Heart right ventricle (tissue), 16 donors: ENCODE measurements at places on chromosomes 16 and 17. TPM values are rescaled to one million over a fixed set of nuclear protein-coding genes. Genes with fewer than 3 reads are reported as not detected.

DNA sequence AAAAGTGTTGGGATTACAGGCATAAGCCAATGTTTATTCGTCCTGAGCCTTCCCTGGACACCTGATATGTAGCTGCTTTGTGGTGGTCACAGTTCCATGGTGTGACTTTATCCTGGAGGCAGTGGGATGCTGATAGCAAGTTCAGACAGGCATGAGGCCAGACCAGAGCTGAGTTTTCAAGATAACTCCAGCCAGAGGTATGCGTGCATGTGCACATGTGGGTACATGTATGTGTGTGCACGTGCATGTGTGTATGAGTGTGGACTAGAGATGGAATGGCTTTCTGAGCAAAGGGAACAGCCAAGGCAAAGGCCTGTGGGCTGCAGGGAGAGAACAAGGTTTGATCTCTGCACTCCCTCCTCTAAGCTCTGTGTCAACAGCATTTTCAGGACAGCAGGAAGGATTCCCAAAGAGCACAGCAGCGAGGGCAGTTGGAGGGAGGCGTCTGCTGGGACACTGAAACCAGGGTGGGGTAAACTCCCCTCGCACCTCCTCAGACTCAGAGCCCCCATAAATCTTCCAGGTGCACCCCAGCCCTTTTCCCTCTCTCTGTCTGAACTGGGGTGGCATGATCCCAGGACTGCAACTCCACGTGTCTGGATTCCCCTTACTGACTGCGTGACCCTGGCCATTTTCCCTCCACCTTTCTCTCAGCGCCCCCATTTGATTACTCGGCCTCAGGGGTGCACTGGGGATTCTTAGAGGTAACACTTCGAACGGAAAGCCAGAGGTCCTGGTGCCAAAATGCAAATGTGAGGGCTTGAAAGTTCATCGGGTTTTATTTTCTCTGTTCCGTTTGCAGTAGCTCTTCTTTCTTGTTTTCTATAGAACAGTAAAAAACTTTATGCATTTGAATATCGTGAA lies 15.3 kb downstream of the NLRC5 start:
- H3K27me3 ChIP-seq, result no peaks in the 10 kb centered on the region
- H3K4me3 ChIP-seq, result no peak overlapping the region
- peaks cover 15% of the 10 kb centered on the region for H3K4me1 ChIP-seq
- no peak for DNase-seq
- H3K27ac ChIP-seq, result no peak overlapping the region

DNA sequence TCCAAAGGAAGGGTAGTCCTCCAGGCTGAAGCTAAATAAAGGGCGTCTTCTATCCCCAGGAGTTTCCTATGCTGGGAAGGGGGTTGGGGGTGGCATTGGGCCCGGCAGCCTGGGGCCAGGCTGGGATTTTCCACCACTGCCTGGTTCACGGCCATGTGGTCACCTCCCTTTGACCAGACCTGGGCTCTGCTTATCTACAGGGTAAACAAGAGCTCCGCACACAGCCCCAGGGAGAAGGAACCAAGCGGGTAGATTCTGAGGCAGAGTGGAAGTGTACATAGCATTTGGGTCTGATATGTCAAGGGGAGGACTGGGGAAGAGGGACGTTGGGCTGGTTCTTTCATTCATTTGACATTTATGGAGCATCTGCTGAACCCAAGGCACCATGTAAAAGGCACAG lies 27.2 kb upstream of the TMEM220 start:
- H3K4me1 ChIP-seq, result peaks cover 5% of the 10 kb centered on the region
- H3K4me3 ChIP-seq, result no peak overlapping the region
- DNase-seq, result no peak
- H3K27me3 ChIP-seq, result no peaks in the 10 kb centered on the region

Gene GNGT2
- 2.7 TPM for polyA plus RNA-seq

- H3K4me1 ChIP-seq, result no peaks in the 10 kb centered on the region
- no peak for DNase-seq
- H3K27ac ChIP-seq, result no peak overlapping the region
- no peak overlapping the region for H3K4me3 ChIP-seq
- no peaks in the 10 kb centered on the region for H3K27me3 ChIP-seq
Observed at GRCh38 chr17:58311429-58311894, 17.1 kb downstream of the TSPOAP1 start.

- DNase-seq, result no peak
- peaks cover 18% of the 10 kb centered on the region for H3K4me1 ChIP-seq
- H3K4me3 ChIP-seq, result no peak overlapping the region
- peaks cover 22% of the 10 kb centered on the region for H3K36me3 ChIP-seq
- no peaks in the 10 kb centered on the region for H3K27me3 ChIP-seq
- H3K27ac ChIP-seq, result peak overlapping the region; percentile 67
Observed at GRCh38 chr17:44848961-44849489, 1.3 kb downstream of the HIGD1B start.

DNA sequence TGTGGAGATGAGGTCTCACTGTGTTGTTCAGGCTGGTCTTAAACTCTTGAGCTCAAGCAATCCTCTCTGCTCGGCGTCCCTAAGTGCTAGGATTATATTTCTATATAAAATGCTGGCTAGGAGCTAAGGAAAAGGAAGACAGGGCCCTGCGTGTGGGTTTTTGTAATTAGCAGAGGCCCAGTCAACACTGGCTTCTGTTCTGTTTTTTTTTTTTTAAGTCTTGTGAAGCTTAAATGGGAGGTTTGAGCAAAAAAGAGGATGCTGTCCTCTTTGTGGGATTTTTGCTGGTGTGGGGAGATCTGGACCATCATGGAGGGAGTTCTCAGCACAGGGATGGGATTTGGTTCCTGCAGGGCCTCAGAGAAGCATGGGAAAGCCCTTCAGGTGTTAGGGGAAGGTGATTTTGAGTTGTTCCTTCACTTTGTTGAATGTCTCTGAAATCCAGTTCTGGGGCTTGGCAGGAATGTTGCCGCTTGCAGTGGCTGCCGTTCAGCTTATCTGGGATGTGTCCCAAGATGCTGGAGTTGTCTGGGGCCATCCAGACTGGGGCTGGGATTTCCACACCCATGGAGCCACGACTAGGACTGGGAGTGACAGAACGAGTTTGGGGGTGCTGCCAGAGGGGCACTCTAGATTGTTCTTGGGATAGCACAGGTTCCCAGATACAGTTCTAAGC lies 4.2 kb downstream of the PYCARD start:
- H3K4me3 ChIP-seq, result no peak overlapping the region
- H3K36me3 ChIP-seq, result peaks cover 14% of the 10 kb centered on the region
- DNase-seq, result no peak
- H3K4me1 ChIP-seq, result no peaks in the 10 kb centered on the region
- H3K27ac ChIP-seq, result no peak overlapping the region

Gene SLC4A1
- not detected for polyA plus RNA-seq

DNA sequence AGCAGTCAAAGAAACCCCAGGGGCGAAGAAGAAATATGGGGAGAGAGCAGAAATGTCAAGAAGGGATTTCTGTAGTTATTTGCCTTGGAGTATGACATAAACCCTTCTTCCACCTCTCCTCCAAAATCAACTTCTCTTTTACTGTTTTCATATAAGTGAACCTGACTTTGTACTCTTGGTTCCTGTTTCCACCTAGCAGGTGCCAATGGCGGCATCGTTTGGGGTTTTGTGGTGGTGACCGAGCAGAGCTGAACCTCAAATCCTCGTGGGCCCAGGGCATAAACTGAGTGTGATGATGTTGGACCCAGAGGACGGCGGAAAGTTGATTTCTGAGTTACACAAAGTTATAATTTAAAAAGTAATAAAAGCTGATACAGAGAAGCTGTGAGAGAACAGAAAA lies 39.6 kb upstream of the PSMD7 start:
- DNase-seq, result no peak
- H3K4me3 ChIP-seq, result no peak overlapping the region
- H3K27me3 ChIP-seq, result no peaks in the 10 kb centered on the region
- H3K27ac ChIP-seq, result no peak overlapping the region
- H3K4me1 ChIP-seq, result no peaks in the 10 kb centered on the region
- H3K36me3 ChIP-seq, result no peaks in the 10 kb centered on the region

DNA sequence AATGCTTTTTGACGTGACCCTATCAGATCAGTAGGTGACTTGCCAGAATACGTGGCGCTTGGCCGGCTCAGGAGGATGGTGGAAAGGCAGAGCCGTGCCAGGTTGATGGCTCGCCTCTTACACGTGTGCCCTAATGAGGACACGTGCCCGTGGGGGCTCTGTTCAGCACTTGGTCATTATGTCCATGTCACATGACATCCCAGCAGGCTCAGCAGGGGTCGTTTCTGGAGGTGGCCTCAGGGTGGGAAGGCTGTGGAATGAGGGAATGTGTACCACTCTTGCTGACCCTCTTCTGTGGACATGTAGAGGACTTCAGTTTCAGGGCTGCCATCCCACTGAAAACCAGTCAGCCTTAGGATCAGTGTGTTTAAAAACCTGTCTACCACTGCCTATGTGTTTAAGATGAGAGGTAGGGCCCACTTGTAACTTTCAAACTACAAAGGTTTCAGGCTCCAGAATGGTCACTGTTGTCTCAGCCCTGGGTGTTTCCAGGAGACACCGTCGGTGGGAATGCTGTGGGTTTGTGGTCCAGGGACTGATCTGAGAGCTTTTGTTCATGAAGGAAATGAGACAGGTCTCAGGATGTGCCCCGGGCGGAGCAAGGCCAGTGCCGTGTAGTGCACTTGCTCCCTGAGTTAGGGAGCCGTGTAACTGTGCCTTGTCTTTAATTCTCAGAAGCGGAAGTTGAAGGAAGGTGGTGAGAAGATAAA lies 12.1 kb downstream of the UBN1 start:
- no peaks in the 10 kb centered on the region for H3K27me3 ChIP-seq
- H3K4me3 ChIP-seq, result no peak overlapping the region
- H3K4me1 ChIP-seq, result no peaks in the 10 kb centered on the region
- peaks cover 5% of the 10 kb centered on the region for H3K36me3 ChIP-seq

- H3K4me1 ChIP-seq, result peaks cover 3% of the 10 kb centered on the region
- no peaks in the 10 kb centered on the region for H3K36me3 ChIP-seq
- H3K27me3 ChIP-seq, result no peaks in the 10 kb centered on the region
- no peak for DNase-seq
Observed at GRCh38 chr17:19410875-19411620, at the start of gene RNF112. RNF112 (plus strand) TSS chr17:19411232; CDS start chr17:19411409, 177 bp downstream.

Gene OTOA
- 0.07 TPM for polyA plus RNA-seq

- peaks cover 6% of the 10 kb centered on the region for H3K27me3 ChIP-seq
- no peak for DNase-seq
- H3K4me1 ChIP-seq, result no peaks in the 10 kb centered on the region
- H3K4me3 ChIP-seq, result no peak overlapping the region
Observed at GRCh38 chr17:7081341-7082062, 1.5 kb upstream of the CLEC10A start.

GRCh38 chr17:671076-671762 lies 43.4 kb downstream of the VPS53 start:
- H3K36me3 ChIP-seq, result no peaks in the 10 kb centered on the region
- no peaks in the 10 kb centered on the region for H3K4me1 ChIP-seq
- H3K27ac ChIP-seq, result no peak overlapping the region
- no peaks in the 10 kb centered on the region for H3K27me3 ChIP-seq
- DNase-seq, result no peak

Gene HOXB6
- 0.88 TPM for polyA plus RNA-seq

Gene KRTAP16-1
- polyA plus RNA-seq, result not detected

GRCh38 chr16:85642762-85643358 lies 29.7 kb downstream of the GSE1 start:
- no peak for DNase-seq
- peaks cover 37% of the 10 kb centered on the region for H3K4me1 ChIP-seq
- H3K36me3 ChIP-seq, result peaks cover 6% of the 10 kb centered on the region
- H3K4me3 ChIP-seq, result no peak overlapping the region

DNA sequence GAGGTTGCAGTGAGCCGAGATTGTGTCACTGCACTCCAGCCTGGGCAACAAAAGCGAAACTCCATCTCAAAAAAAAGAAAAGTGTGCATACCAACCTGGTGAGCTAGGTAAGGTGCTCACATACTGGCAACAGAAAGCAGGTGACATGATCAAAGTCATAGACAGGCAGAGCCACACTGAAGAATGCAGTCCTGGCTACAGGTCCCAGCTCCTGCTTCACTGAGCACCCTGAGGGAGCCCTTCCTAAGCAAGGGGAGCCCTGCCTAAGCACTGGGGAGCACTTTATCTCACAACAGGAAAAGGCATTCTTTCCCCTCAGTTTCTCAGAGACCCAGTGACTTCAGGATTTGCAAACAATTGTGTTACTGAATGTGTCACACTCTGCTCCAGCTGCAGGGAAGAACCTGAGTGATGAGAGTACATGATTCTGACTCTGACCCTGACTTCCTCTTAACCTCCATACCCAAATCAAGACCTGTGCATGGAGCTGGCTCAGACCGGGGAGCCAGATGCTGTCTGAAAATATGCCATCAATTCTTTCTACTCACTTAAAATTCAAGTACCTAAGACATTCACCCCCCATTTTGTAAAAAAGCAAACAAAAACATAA lies 40.5 kb downstream of the ANKRD11 start:
- H3K4me3 ChIP-seq, result no peak overlapping the region
- H3K27ac ChIP-seq, result no peak overlapping the region
- H3K4me1 ChIP-seq, result peaks cover 74% of the 10 kb centered on the region
- H3K36me3 ChIP-seq, result no peaks in the 10 kb centered on the region
- no peaks in the 10 kb centered on the region for H3K27me3 ChIP-seq
- DNase-seq, result no peak

- no peak for DNase-seq
- H3K36me3 ChIP-seq, result no peaks in the 10 kb centered on the region
- no peaks in the 10 kb centered on the region for H3K27me3 ChIP-seq
Observed at GRCh38 chr16:26212599-26212998, 520.8 kb downstream of the HS3ST4 start.

Gene DNASE1L2
- 1.2 TPM for polyA plus RNA-seq

GRCh38 chr16:2033057-2033908 lies 6.6 kb downstream of the NHERF2 start:
- H3K27ac ChIP-seq, result peak overlapping the region; percentile 98
- peaks cover 81% of the 10 kb centered on the region for H3K4me1 ChIP-seq
- peak; percentile 79 for DNase-seq
- peak overlapping the region; percentile 84 for H3K4me3 ChIP-seq
- peaks cover 59% of the 10 kb centered on the region for H3K36me3 ChIP-seq
- H3K27me3 ChIP-seq, result peaks cover 6% of the 10 kb centered on the region

Gene KRT33A
- polyA plus RNA-seq, result not detected

Gene GCSH
- 26.8 TPM for polyA plus RNA-seq

Gene KRTAP2-2
- not detected for polyA plus RNA-seq

Gene SCGB1C2
- polyA plus RNA-seq, result not detected
